ENCODE measurements at places on chromosomes 6 and 20.

GRCh38 chr6:123747515-123747914, 56.1 kb upstream of the NKAIN2 start:
- DNase-seq: no peak

DNA sequence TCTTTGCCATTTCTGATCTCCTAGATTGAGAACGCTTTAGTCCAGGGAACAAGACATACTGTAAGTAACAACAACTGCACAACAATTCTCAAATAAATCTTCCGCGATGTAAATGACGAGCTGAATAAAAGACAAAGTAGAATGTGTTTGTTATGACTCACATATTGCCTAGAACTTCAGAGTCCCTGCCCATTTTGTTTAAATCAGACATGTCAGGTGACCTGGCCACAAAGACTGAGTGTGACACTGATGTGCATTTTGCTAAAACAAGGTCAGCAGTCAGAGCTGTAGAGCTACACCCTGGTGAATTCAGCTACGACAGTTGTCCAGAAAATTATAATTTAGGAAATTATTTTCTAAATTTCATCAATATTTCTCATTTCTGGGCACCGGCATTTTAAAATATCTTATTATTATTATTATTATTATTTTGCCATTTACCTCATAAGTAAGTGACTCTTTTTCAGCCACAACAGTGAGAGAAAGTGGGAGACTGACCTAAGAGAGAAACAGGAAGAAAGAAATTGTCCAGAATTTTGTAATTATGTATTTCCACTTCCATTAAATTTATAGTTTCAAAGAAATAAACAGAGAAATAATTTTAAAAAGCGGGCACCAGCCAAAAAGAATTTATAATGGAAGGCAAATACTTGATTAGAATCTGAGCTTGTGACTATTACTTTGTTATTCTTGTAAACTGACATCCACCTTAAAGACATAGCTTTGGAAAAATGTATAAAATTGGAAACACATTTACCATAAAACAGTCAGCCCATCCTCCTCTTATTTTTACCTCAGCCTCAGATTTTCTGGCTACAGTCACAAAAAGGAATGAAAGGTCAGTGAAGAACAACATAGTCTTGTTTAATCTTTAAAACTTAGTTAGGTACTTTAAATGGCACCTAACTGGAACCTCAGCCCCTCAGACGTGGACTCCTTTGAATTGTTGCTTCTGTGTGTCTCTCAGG, 157.0 kb upstream of the CITED2 start:
- no peak for DNase-seq

GRCh38 chr20:41147767-41148191, 10.4 kb downstream of the PLCG1 start:
- no peak for DNase-seq

- no peak for DNase-seq
Measured at GRCh38 chr20:11170565-11170964, 496.8 kb upstream of the JAG1 start.

DNA sequence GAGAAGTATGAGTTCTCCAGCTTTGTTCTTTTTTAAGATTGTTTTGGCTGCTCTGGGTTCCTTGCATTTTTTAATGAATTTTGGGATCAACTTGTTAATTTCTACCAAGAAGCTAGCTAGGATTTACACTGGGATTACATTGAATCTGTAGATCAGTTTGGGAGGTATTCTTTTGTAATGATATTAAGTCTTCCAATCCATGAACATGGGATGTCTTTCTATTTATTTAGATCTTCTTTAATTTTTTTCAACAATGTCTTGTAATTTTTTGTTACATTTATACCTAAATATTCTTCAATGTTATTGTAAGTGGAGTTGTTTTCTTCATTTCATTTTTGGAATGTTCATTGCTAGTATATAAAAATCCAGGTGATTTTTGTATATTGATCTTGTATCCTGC, 12.5 kb downstream of the PRIM2 start:
- DNase-seq: peak; percentile 1

- DNase-seq: no peak
Measured at GRCh38 chr20:47857569-47858464, 72.5 kb upstream of the SULF2 start.

- DNase-seq: no peak
Measured at GRCh38 chr6:19569563-19569962, 267.6 kb upstream of the ID4 start.

GRCh38 chr20:58828136-58828535, 22.6 kb downstream of the GNAS-AS1 start:
- DNase-seq: no peak

- DNase-seq: no peak
Measured at GRCh38 chr20:5046656-5047339, 45.5 kb upstream of the SLC23A2 start.

GRCh38 chr20:1001116-1001515, 995 bp downstream of the RSPO4 start:
- no peak for DNase-seq

GRCh38 chr6:96923871-96924493, 546 bp upstream of the KLHL32 start:
- DNase-seq: no peak

GRCh38 chr20:43681991-43682410, 15.1 kb downstream of the MYBL2 start:
- no peak for DNase-seq

DNA sequence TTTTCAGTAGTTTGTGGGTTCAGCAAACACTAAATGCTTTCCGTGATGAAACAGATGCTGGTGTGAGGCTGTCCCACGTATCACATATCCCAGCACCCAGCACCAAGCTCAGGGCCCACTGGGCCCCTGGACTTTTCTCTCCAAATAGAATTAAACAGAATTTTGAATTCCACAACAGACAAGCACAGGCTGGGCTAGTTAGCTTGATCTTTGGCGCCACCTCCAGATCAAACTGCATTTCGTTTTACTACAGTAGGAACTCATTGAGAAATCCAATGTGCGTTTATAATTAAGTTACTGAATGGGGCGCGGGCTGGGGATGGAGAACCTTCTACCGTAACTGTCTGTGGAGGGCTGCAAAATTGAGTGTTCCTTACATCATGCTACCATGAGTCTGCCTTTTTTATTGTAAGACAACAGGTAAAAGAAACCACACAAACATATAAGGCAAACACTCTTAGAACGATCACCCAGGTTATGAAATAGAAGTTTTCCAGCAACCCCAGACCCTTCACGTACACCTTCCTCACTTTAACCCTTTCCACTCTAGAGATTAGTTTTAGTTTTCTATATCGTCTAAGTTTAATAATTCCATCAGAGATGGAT, 107.8 kb downstream of the ZFP64 start:
- DNase-seq: peak; percentile 58

GRCh38 chr6:150549674-150550101, 50.0 kb upstream of the PLEKHG1 start:
- DNase-seq: no peak

DNA sequence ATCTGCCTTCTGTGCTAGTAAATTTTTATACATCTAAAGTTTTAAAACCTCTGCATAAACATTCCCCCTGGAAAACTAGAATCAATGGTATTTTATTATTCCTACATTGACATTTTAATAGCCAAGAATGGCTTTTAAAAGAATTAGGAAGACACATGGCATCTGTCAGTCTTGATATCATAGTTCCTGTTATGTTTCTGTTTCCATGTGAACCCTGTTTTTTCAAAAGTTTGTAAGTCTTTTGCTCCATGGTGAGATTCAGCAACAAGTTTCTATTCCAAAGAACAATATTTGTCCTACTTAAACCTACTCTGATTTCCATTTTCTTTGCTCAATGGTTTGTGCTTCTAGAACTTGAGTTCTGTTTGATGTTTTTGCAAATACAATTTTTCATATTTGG, 95.2 kb downstream of the PLEKHG1 start:
- DNase-seq: no peak

- no peak for DNase-seq
Measured at GRCh38 chr6:8157839-8158238, 55.5 kb upstream of the EEF1E1 start.

DNA sequence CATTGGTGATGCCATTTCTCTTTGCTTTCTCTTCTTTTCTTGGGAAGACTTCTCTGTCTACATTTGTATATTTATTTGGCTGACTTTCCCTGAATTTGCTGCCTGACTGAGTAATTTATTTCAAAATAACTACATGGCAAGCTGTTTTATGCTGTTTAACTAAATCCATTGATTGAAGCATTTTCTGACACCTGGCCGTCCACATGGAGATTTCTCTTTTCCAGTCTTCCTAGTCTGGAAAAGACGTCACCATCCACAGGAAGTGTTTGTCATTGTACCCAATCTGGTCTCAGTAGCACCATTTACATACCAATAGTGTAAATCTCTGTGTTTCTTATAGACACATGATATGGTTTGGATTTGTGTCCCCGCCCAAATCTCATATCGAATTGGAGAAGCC, 9.2 kb upstream of the MAS1L start:
- DNase-seq: no peak

GRCh38 chr20:49272654-49273053, 5.2 kb downstream of the ZNFX1 start:
- no peak for DNase-seq

DNA sequence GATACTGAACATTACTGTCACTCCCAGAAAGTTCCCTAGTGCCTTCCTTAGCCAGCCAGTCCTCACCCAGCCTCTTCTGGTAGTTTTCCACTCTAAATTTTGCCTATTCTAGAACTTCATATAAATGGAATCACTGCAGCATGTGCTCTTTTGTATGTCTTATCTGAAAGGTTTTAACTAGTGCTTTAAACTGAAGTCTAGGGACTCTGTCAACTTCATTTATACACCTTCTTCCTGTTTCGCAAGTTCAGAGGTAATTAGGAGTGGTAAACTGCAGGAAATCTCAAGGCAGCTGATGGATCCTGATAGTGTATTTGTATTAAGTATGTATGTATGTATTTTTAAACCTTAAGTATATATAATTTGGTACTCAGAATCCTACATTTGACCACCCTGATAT, 94.3 kb downstream of the TCP11 start:
- no peak for DNase-seq

DNA sequence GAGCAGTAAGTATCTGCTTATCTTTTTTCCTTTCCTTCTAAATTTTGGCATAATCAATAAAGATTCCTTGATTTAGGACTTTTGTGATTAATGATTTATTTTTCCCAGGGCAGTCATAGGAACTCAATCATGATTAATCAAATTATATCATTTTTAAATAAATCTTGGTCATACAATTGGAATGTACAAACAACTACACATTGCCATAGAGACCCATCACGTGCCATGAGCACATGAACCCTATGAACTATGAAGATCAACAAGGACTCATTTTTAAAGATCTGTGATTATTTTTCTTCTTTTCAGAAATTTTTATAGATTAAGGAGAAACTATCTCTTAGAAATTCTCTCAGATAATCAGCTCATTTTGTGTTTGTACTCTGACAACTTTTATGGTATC, 622.4 kb downstream of the BCKDHB start:
- DNase-seq: no peak

GRCh38 chr6:52663120-52663935, 7.6 kb upstream of the TMEM14A start:
- DNase-seq: peak; percentile 73

DNA sequence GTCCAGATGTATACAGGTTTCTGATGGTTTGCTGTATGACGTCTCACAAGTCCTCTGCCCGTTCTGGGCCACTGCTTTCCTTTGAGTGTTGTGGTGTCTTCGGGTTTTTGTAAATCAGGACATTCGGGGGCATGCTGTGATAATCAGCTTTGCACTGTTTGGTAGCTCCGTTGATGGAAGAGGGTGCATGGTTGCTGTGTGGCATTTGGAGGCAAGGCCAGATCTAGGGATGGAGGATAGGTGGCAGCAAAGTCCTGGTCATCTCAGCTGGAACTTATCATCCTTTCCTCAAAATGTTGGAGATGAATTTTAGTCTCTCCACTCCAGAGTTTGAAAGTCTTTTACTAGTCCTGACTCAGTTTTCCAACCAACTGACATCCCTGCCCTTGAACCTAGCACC, 91.0 kb downstream of the SCP2D1 start:
- peak; percentile 8 for DNase-seq

GRCh38 chr6:22149501-22150367, 147.1 kb downstream of the PRL start:
- no peak for DNase-seq

- no peak for DNase-seq
Measured at GRCh38 chr6:146601352-146601751, 2.6 kb downstream of the ADGB start.

DNA sequence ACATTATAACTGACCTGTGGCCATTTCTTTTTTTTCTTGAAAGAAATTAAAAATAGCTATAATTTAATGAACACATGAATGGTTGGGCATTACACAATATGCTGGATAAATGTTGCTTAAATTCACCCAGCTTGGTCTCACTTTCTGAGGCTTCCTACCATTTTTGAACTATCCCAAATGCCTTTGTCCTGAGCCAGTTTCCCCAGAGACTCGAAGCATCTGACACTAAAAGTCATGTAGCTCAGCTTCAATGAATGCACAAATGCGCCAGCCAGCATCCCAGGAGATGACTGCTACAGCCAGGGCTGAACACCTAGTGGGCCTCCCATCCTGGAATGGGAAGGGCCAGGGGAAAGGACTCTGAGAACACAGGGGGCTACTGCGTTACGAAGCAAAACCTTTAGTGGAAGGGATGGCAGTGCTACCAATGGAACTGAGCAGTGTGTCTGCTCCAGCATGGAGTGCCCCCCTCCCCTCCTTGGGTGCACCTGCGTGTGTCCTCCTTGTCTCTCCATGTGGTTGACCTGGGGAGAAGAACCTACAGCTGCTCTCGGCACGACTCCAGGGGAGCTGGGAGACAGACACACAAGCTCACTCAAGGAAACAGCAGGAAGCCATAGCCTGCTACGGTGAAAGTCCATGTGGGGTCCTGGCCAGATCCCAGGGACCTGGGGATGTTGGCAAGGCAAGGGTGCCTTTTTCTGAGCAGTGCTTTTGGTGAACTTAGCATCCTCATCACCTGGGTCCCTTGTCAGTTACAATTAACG, 60.9 kb downstream of the IRF4 start:
- DNase-seq: no peak

DNA sequence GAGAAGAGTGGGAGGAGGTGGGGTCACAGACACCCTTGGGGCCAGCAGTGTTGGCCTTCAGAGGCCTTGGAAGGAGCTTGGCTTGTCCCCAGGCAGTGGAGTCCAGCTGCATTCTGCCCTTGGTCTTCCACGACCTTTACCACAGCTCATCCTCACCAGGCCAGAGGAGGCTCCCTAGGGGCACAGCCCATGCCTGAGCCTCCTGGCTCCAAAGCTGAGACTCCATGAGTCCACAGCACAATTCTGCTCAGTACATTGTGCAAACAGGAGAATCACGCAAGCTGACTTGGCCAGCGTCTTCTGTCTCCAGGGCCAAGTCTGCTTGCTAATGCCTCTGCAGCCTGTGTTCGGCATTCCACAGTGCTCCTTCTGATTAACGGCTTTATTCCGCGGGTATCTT, 337.2 kb downstream of the SMOC2 start:
- no peak for DNase-seq
